Activated CD4-positive, alpha-beta T cell treated with anti-CD3 and anti-CD28 coated beads, Interleukin-2, amount 50 U/mL, for 1 hour (primary cell): ENCODE measurements at places on chromosomes 6 and 20.

GRCh38 chr6:32432050-32432450 lies 7.6 kb upstream of the HLA-DRA start:
- DNase-seq, result no peak

DNA sequence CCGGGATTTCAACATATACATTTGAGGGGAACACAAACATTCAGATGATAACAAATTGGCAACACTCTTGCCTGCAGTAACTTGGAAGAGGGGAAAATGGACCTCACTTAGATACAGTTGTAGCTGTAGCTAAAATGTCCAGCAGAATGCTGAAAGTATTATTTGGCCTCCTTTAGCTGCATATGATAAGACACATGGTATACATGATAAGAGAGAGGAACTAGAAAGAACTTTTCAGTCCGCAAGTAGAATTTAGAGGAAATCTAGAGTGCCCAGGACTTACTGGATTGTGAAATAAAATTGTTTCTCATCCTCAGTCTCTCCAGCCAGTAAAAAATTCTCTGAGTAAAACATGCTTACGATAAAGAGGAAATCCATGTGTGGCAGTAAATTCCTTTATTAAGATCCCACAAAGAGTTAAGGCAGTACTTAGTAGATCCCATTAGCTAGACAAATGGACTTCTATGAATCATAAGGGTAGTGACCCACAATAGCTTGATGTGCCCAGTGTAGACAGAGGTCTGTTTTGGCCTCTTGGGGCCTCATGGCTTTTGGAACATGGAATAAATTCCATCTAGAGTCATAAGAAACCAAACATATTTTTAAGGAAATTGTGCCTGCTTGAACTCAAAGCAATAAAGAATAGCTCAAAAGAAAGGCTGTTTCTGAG lies 87.9 kb upstream of the RBM24 start:
- no peak for DNase-seq

DNA sequence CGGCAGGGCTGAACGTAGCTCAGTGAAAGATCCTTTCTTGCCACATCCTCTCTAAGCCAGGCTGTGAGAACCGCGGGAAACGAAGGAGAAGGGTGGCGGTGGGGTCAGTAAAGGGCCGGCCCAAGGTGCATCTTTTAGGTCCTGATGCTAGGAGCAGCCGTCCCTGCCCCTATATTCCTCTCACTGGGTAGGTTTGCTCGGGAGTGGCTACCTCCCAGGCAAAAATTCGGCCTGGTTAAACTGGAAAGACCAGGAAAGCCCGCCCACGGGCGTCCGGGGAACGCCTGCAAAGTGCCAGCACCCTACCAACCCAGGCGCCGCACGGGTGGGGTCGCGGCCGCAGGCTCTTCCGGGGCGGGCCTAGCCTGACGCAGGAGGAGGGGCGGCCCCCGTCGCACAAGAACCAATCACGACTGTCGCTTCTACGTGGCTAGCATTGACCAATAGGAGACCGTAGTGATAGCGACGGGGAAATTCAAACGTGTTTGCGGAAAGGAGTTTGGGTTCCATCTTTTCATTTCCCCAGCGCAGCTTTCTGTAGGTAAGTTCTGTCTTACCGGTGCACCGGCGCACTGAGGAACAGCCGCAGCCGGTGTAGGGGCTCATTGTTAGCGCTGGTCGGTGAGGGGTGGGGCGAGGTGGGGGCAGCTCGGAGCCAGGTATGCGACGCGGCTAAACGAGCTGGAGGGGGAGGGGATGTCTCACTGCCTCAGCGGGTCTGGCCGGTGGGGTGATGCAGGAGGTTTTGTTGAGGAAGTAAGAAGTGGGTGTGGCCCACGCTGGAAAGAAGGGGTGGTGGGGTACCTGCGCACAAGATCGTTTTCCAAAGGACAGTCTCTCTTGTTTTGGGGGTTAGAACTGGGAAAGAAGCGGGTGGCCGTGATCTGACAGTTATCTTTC lies at the start of gene TTK:
TTK (plus strand) TSS at position 477 of the 900 bp plus-strand sequence. CDS start 1,195 bp downstream, outside the sequence.
- peak; percentile 89 for DNase-seq

GRCh38 chr6:96814625-96815024 lies 22.7 kb downstream of the GPR63 start:
- DNase-seq, result no peak

- no peak for DNase-seq
These were observed 100.1 kb downstream of the ZFAND3 start for GRCh38 chr6:37919417-37920157.
